ENCODE measurements at places on chromosomes 12 and 14. TPM values are rescaled to one million over a fixed set of nuclear protein-coding genes. Genes with fewer than 3 reads are reported as not detected.

CCDC196 gene
- not detected for total RNA-seq

SDR9C7 gene
- not detected for total RNA-seq

TXNRD1 gene
- 137 TPM for total RNA-seq

CD163L1 gene
- 194 TPM for total RNA-seq

LAG3 gene
- total RNA-seq, result 1.6 TPM

TAS2R14 gene
- total RNA-seq, result 4.8 TPM

FAM181A gene
- not detected for total RNA-seq

PLBD1 gene
- total RNA-seq, result 15.9 TPM

MGST1 gene
- total RNA-seq, result 183 TPM

STAC3 gene
- 2.5 TPM for total RNA-seq

PDE3A gene
- total RNA-seq, result 144 TPM

SLC5A8 gene
- total RNA-seq, result 0.28 TPM

IRAK3 gene
- total RNA-seq, result 26.4 TPM

ZNF740 gene
- total RNA-seq, result 25.8 TPM

CMTM5 gene
- not detected for total RNA-seq

CLEC7A gene
- 1.7 TPM for total RNA-seq

SLC2A14 gene
- 1.1 TPM for total RNA-seq

TAC3 gene
- total RNA-seq, result 9.6 TPM

PSME2 gene
- 167 TPM for total RNA-seq

FAM186B gene
- total RNA-seq, result 1.0 TPM

GLT1D1 gene
- not detected for total RNA-seq

NEUROD4 gene
- total RNA-seq, result not detected

PHETA1 gene
- total RNA-seq, result 43.2 TPM

LRRK2 gene
- 44.6 TPM for total RNA-seq

RPL10L gene
- total RNA-seq, result 1.8 TPM

PLXNC1 gene
- total RNA-seq, result 3.7 TPM

NACA gene
- 342 TPM for total RNA-seq

Measured in Peyer's patch (tissue), 4 donors.